ENCODE measurements at places on chromosomes 2 and 18.

DNA sequence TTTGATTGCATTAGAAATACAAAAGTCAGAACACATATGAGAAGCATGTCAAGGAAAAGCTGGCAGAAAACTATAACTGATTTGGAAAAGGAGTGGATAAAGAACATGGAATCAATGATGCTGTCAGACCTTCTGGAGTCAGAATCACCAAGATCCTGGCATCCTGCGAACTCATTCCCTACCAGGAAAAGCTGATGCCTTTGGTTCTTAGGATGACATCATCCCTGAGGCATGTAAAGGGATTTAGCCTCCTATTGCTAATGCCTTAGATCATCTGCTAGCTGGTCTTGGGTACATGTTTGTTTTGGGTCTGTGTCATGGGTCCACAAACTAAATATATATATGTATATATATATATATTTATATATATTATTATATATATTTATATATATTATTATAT, 680.7 kb downstream of the EPHA4 start:
- H3K27ac ChIP-seq = no peak overlapping the region
- no peaks in the 10 kb centered on the region for H3K27me3 ChIP-seq
- no peak overlapping the region for H3K4me3 ChIP-seq
- DNase-seq = no peak
- no peaks in the 10 kb centered on the region for H3K4me1 ChIP-seq
- H3K36me3 ChIP-seq = no peaks in the 10 kb centered on the region

GRCh38 chr2:224594840-224595239, 9.7 kb upstream of the CUL3 start:
- DNase-seq = no peak
- no peaks in the 10 kb centered on the region for H3K36me3 ChIP-seq
- no peak overlapping the region for H3K4me3 ChIP-seq
- H3K4me1 ChIP-seq = no peaks in the 10 kb centered on the region
- H3K27me3 ChIP-seq = no peaks in the 10 kb centered on the region

DNA sequence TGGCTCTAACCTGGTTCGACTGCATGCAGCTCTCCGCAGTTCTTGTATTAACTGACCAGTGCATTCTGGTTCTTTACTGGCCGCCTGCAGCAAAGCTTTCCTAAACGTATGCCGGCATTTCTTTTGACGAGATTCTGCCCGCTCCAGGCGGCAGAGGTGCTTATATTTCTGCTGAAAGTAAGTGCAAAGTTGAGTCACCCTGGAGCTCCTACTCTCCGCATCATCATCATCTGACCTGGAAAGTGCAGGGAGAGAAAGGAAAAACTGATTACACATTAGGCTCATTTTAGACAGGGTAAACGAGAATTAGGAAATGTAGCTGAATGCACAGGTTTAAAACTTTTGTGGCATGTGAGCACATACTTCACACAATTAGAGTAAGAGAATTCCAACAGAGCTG, 57.9 kb downstream of the INO80D start:
- H3K4me3 ChIP-seq = no peak overlapping the region
- H3K36me3 ChIP-seq = peaks cover 17% of the 10 kb centered on the region
- no peaks in the 10 kb centered on the region for H3K27me3 ChIP-seq
- H3K4me1 ChIP-seq = no peaks in the 10 kb centered on the region
- DNase-seq = no peak

DNA sequence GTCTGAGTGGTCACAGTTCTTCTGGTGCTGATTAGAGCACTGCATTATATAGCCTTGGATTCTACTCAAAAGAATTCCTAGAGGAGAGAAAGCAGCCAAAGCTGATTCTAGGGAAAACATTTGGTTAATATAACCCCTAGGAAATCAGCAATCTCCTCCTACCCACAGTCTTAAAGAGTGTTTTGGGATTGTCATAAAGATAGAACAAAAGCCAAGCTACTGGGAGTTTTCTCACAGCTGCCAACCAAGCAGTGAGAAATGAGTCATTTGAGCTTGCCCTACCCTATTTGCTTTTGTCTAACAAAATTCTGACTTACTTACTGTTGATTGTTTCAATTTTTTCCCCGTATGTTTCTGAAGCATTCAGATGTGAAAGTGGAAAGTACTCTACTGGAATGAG, 469.3 kb downstream of the PLCL1 start:
- H3K27me3 ChIP-seq = no peaks in the 10 kb centered on the region
- H3K36me3 ChIP-seq = no peaks in the 10 kb centered on the region
- no peak overlapping the region for H3K27ac ChIP-seq
- H3K4me1 ChIP-seq = no peaks in the 10 kb centered on the region
- no peak overlapping the region for H3K4me3 ChIP-seq
